ENCODE measurements at places on chromosomes 2 and 18.

DNA sequence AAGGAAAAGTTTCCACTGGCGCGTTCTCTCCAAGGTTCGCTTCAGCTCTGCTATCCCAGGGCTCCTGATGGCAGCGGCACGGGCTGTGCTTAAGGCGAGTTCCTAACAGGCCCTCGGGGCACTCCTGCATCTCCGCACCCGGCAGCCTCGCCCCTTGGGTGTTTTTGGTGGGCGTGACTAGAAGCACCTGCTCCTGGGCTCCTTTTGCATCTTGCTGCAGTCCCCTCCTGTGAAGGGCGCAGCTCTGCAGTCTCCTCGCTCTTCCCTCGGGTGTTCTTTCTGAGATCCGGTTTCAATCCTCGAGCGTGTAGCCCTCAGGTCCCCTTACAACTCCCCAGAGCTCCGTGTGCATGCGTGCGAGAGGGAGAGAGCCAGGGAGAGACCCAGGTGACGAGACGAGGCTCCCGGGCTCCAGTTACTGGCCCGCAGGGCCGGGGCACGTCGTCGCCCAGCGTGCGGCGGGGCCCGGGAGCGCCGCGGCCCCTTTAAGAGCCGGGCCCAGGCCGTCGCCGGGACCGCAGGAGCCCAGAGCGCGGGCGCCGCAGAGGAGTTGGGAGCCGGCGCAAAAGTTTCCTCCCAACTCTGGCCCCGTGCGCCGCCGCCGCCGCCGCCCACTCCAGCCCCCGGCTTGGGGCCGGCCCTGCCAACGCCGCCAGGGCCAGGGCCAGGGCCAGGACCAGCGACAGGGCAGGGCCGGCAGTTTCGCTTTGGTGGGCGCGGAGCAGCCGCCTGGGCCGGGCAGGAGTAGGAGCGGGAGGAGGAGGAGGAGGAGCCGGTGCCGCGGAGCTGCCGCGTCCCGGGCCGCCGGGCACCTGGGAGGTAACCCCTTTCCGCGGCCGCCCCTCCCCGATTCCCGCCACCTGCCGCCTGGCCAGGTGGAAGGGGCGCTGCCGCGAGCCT is at the start of gene PARD3B:
Gene PARD3B (plus strand): TSS at position 515 of the 900 bp plus-strand sequence. CDS start 525 bp downstream, outside the sequence.
- peak; percentile 55 for DNase-seq

- DNase-seq: no peak
Measured at GRCh38 chr2:108607706-108608301, 73.5 kb downstream of the LIMS1 start.

DNA sequence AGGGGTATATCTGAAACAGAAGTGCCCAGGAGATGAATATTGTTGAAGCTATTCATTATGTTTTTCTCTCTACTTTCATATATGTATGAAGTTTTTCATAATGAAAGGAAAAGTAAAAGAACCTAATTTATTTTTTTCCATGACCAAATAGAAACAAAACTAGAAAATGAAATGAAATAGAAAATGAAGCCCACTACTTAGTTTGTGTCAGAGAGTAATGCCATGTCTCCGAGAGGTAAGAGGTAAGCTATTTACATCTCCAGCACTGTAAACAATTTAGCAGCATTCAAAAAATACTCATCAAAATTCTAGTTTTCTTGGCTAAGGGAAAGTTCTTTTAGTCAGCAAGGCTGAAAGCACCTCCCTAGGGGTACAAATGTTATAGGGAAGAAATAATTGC is 238.6 kb downstream of the PTH2R start:
- no peak for DNase-seq

DNA sequence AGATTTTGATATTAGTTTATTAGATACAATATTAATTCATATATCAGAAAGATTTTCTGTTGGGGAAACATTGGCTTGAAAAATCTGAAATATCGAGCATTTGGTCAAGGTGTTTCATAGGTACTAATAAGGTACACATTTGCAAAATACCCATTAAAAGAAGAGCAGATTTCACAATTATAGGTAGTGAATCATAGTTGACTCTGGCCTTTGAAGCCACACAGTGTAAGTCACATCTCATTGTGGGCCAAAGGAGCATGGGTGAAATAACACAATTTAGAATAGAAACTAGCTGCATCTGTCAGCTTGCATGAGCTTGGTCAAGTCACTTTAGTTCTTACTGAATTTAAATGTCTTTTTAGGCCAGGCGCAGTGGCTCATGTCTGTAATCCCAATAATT is 4.9 kb downstream of the KDM3A start:
- DNase-seq: no peak

DNA sequence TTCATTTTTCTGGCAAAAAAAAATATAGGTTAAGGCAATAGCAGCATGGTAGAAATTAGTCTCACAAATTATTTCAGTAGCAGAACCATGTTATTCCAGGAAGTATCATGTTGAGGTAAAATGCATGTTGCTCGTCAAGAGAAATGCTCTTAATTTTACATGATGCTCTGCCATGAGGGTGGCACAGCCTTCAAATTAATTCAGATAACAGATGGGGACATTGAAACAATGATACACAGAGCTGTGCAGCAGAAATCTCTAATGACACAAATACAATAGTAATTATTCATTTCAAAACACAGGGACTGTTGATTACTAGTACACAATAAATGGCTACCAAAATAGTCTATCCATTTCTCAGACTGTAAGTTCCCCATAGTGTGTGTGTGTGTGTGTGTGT is 24.8 kb downstream of the GAREM1 start:
- DNase-seq: no peak

DNA sequence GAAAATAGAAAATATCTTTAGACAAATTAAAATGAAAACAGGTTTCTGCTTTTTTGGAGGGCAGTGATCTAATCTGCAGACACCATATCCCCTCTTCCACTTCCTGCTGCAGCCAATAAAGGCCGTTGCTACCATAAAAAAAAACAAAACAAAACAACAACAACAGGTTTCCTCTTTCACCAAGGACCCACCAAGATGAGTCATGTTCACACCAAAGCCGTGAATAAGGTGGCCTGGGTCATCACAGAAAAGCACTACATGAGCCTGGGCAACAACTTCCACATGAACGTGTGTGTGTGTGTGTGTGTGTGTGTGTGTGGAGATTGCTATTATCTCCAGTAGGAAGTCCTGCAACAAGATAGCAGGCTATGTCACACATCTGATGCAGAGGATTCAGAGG is 24.8 kb upstream of the TFCP2L1 start:
- no peak for DNase-seq

GRCh38 chr2:12685145-12685544 is 31.6 kb upstream of the TRIB2 start:
- no peak for DNase-seq

GRCh38 chr2:156338578-156338977 is 6.1 kb upstream of the NR4A2 start:
- no peak for DNase-seq

- DNase-seq: no peak
Measured at GRCh38 chr18:45399146-45399545, 216.1 kb upstream of the SLC14A2 start.

DNA sequence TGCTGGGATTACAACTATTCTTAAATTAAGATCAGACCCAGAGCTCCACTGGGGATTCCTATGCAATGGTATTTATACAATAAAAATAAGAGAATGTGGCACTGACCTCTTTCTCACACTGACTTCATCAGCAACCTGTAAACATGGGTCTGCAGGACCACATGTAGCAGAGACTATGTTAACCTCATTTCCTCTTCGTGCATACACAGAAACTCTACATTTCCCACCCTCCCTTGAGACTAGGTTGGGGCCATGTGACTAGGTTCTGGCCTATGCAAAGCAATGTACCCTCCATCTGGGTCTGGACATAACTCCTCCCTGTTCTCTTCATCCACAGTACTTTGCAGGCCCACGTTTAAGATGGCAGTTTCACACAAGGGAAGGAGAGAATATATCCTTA is 514.4 kb upstream of the CHAC2 start:
- no peak for DNase-seq

DNA sequence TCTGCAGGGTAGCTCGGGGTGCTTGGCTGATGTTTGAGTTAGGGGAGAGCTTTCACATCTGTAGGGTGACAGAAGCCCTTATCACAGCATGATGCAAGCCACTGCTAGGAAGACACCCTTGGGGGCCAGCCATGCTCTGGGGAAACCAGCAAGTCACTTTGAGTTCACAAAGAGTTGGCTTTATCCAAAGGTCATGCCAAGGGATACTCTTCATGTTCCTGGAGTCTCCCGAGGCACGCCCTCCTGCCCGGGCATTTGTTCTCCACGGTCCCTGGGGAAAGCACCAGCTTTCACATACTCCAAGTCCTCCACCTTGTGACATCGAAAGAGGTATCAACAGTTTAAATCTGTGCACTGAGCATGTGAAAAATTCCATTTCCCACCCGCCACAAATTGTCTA is 227.7 kb downstream of the VAPA start:
- DNase-seq: no peak

DNA sequence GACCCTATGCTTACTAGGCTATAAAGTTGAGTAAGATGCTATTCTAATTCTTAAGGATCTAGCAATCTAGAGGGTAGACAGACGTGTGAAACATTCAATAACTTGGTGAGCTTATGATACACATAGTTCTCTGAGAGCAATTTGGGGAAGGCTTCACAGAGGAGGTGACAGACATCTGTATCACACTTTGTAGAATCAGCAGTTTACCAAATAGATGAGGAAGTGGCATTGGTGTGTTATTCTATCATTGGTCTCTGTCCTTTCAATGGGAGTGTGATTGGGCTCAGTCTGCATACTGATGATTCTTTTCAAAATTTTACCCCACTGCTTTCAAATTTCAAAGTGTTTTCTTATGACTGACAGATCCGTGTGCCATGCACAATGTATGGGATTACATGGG is 47.0 kb upstream of the TMEM178A start:
- DNase-seq: no peak

DNA sequence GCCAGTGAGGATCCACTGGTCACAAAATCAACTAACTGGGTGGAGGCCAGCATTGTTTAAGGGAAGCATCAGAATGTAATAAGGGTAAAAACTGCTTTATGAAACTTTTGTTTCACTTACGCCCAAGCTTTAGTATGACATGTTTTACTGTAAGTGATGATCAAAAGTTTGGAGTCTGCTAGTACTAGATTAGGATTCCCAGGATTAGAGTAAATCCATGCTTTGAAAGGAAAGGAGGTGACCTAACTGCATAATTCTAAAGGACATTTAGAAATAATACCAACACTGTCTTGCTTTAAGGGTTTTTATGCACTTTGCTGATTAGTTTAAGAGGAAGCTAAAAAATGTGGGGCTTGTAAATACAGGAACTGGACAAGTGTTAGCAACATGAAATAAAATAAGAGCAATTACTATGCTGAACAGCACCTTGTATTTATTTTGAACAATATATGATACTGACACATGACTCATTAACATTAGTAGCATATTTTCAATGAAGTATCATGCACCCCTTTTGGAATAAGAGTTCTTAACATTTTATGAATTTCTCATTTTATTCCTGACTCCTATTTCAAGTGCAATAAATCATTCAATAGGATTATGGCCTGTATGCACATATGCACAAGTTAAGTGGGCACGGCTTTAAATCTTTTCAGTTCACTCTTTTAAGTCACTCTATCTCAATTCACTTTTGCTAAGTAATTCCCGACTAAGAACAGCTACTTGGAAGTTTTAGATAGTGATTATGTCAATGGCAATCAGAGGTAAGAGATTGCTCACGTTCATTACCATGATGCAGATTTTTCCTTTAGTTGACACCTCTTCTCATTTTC is 62.5 kb downstream of the STK39 start:
- no peak for DNase-seq

Data from ovary (tissue), 10 donors.